ENCODE measurements at places on chromosomes 1 and 21. TPM values are rescaled to one million over a fixed set of nuclear protein-coding genes. Genes with fewer than 3 reads are reported as not detected.

PADI1 gene
- polyA plus RNA-seq: 0.23 TPM

GRCh38 chr1:18957532-18958300, 1.2 kb upstream of the IFFO2 start:
- DNase-seq: no peak

GRCh38 chr1:165697881-165698760, at the start of gene ALDH9A1:
Gene ALDH9A1, minus strand, starts transcription at chr1:165698562. Its CDS starts 4 bp downstream, at chr1:165698558.
- DNase-seq: peak; percentile 88

SPRR1A gene
- polyA plus RNA-seq: not detected

- DNase-seq: no peak
These were observed 18.9 kb downstream of the CAPN2 start for GRCh38 chr1:223731133-223731770.

DNA sequence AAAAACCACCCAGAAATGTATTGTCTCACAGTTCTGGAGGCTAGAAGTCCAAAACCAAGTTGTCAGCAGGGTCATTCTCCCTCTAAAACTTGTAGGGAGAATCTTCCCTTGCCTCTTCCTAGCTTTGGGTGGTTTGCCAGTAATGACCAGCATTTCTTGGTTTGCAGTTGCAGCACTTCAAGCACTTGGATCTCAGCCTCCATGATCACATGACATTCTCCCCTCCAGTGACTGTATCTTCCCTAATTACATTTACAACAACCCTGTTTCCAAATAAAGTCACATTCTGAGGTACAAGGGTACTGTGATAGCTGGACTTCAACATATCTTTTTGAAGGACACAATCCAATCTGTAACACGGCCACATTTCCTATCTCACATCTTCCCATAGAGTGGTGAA, 37.2 kb downstream of the EVI5 start:
- no peak for DNase-seq

DNA sequence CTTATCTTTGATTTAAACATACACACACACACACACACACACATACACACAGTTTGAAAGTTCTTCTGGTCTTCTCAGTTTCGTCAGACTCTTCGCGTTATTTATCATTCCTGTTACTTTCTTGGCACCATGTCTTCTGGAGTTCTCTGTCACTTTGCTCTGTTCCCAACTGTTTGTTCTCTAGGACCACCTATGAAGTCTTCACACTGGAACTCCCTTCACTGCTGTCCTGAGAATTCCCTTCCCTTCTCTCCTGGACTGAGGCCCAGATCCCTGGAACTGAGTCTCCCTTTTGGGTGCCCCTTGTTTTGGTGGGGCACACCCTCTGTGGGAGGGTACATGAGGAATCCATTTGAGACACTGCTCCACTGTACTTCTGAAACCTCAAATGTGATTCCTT, 30.5 kb downstream of the ALG14 start:
- no peak for DNase-seq

Measured in muscle of back (tissue), 13 donors.